ENCODE measurements at places on chromosomes 7 and 10.

DNA sequence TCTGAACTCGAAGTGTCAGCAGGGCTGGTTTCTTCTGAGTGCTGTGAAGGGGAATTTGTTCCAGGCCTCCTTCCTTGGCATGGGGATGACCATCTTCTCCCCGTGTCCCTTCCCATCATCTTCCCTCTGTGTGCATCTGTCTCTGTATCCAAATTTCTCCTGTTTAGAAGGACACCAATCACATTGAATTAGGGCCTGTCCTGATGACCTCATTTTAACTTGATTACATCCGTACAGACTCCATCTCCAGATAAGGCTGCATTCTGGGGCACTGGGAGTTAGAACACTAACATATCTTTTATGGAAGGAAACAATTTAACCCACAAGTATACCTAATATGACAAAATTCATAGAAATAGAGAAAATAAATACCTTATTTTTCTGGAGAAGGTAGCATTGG is 76.8 kb upstream of the ANKRD1 start:
- no peak for DNase-seq

DNA sequence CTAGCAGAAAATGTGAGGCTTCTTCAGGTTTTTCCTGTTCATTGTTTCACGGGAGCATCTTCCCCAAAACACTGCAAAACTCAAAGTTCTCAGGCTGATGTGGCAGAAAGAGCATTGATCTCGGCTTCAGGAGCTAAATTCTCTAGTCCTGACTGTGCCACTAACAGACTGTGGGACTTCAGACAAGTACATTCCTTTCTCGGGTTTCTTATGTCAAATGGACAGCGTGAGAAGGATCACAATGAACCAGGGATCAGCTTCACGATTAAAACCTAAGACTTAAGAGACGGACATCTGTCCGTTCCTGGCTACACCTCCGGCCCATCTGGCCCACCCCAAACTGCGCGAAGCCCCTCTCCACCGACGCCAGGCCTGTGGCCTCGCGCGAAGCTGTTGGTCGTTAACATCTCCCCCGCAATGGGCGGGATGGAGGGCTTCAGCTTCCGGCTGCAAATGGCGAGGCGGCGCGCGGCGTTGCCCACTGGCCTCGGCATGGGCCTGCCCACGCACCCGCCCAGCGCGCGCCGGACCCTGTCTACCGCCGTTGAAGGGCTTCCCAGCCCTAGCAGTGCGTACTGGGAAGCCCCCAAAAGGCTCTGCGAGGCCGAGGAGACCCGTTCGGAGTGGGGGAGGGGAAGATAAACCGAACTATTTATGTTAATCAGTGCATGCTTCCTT is 549 bp upstream of the DDX50 start:
- DNase-seq, result no peak

DNA sequence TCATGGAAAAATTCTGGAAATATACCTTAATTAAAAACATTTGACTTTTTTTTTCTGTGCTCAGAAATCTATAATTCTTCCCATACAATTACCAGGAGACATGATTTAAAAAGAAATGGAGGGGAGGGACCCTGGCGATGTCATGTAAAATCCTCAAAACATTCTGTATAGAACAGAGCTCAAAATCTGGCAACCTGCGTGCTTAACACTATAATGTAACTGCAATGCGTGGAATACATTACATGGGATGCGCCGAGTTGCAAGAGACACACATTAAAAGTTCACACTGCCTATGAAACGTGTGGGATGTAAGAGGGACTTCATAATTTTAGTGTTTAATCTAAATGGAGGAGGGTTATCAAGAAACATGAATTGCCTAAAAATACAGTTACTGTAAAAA is 215.0 kb downstream of the GLI3 start:
- no peak for DNase-seq

DNA sequence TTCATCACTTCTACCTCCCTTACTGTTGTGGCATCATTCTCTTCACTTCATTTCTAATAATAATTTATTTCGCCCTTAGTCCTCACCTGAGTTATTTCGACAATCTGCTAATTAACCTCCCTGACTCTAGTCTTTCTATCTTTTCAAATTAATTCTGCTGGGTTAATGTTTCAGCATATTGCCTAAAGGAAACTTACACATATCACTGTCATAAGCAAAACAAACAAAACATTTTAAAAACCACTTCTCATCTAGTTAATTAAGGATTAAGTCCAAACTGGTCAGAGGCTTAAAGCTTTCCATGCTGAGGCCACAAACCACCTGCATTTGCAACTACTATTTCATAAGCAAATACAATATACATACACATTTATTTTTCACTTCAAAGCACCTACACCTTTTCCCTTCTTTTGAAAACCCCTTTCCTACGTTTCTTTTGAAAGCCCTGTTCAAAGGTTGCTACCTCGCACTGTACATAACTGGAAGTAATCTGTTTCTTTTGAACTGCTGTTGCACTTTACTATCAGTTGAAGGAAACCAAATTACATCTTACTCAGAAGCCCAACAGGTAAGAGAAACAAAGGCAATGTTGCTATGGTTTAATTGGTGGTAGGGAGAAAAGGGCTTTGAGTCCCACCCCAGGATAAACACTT is 10.3 kb downstream of the SEM1 start:
- no peak for DNase-seq
